ENCODE measurements at places on chromosomes 12 and 14.

- no peak for DNase-seq
These were observed 2.9 kb downstream of the KRT8 start for GRCh38 chr12:52901715-52902541.

DNA sequence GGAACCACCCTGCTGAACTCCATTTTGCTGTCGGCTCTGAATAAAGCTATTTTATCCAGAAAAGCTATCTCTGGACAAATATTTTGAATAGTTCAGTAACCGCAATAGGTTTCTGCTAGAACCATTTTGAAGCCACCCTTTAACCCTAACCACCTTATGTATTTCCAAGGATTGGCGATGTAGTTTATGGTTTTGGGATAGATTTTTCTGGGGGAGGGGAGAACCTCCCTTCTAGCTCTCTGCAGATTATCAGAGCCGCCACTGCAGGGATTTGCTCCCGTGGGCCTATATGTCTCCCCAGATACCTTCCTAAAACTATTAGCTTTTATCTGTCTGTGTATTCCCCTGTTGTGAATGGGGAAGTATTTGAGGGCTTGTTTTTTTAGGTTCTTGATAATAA is 1.8 kb upstream of the TUBA1B start:
- DNase-seq = no peak

GRCh38 chr14:103023881-103024473 is 33.4 kb downstream of the CDC42BPB start:
- no peak for DNase-seq

- no peak for DNase-seq
These were observed 51.0 kb downstream of the ACTN1 start for GRCh38 chr14:68927956-68928675.

- DNase-seq = no peak
These were observed 5.9 kb downstream of the CLEC4D start for GRCh38 chr12:8519171-8519570.

DNA sequence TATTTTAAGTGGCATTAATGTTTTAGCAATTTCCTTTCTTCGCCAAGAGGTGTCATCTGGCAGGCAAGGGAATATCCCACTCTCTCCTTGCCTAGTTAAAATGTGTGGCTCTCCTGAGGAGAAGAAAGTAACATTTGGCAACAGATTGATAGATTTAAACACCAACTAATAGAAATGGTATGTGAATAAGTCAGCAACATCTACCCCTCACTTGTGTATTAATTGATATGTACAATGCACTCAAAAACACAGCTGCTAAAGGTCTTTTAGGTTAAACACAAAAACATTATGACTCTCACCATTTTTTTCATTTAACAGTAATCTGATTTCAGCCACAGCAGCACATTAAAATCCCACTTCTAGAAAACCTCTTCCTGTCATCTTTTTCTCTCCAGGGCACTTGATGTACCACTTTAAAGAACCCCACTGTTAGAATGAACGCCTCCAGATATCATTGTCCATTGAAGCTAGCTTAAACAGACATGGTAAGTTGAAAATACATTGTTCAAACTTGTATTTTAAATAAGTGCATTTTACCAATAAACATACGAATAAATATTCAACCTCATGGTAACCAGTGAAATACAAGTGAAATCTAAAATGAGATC is 151.7 kb downstream of the RPAP3 start:
- DNase-seq = no peak

DNA sequence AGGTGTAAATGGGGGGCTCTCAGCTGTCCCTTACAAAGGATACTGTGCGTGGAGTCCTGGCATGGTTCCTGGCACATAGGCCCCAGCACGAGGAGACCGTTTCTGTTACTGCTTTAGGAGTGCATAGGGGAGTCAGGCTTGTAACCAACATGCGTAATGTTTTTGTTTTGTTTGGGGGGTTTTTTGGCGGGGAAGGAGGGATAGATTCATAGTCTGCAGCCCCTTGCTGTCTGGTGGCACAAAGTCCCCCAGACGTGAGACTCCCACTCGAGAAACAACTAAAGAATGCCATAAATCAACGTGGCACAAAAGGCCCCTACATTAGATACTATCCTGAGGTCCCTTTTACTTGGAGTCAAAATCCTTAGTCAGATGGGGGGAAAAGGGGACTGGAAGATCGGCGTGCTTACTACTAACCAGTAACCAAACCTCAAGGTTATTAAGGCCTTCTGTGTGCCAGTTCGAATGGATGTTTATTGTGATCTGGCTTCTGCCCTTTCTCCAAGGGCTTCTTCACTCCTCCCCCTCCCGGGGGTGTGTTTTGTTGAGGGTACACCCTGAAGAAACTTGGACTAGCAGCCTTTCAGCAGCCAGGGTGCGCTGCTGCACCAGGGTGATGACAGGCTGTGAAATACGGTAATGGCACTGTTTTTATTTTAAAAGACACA is 874 bp downstream of the ISCU start:
- peak; percentile 61 for DNase-seq

DNA sequence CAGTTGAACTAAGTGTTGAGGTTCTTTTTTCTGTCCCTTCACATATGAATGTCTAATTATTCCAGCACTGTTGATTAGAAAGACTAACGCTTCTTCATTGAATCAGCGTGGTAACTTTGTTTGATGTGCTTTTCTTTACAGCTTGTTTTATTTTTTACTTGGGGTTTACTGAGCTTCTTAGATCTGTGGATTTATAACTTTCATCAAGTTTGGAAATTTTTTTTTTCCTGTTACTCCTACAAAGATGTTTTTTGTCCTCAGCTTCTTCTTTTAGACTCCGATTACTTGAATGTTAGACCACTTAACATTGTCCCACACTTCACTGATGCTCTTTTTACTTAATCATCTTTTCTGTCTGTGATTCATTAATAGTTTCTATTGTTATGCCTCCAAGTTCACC is 31.5 kb downstream of the NTN4 start:
- DNase-seq = no peak

- DNase-seq = no peak
These were observed 221.8 kb downstream of the TMEM121 start for GRCh38 chr14:105748204-105748578.

DNA sequence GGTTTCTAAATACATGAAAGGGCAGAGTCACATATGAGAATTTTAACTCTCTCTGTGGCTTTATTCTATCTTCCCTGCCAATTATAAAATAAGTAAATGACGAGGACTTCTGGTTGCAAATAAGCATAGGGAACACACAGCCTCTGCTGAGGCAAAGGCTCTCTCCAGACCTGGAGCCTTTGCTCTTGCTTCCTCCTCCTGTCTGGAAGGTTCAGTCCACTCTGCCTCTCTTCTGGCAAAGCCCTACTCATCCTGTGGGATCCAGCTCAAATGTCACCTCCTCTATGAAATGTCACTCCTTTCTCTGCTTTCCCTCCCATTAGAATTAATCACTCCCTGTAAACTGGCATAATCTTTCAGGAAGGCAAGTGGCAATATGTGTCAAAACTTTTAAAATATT is 41.9 kb downstream of the PKP2 start:
- no peak for DNase-seq

DNA sequence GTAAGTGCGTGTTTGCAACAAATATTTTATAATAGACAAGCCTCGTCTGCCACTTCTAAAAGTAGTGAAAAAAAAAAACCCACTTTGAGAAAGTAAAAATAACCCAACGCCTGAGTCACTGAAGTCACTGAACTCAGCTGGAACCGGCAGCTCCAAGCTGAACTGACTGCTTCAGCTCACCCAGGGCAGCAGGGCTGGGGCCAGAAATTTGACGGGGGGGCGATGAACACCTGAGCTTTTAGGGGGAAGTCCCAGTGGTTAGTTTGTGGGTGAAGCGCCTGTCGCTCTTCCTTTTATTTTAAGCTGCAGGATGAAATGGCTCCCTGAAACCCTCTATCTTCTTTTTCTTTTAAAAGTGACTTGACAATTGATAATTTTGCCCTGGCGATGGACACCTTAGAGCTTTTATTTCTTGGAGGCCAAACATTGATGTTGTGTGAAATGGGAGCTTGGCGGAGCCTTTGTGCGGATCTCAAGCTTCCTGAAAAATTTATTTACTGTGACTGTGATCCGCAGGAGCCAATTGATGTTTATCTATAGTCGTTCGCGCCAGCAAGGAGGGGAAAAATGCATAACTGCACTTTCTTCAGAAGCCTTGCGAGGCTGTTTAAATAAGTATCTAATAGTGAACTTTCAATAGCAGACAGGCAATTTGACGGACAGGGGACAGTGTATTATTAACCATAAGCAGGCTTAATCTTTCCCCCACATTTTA is 173.2 kb upstream of the MYL2 start:
- DNase-seq = no peak

All from GM04503 (cell line).